ENCODE measurements at places on chromosomes 5 and 9.

DNA sequence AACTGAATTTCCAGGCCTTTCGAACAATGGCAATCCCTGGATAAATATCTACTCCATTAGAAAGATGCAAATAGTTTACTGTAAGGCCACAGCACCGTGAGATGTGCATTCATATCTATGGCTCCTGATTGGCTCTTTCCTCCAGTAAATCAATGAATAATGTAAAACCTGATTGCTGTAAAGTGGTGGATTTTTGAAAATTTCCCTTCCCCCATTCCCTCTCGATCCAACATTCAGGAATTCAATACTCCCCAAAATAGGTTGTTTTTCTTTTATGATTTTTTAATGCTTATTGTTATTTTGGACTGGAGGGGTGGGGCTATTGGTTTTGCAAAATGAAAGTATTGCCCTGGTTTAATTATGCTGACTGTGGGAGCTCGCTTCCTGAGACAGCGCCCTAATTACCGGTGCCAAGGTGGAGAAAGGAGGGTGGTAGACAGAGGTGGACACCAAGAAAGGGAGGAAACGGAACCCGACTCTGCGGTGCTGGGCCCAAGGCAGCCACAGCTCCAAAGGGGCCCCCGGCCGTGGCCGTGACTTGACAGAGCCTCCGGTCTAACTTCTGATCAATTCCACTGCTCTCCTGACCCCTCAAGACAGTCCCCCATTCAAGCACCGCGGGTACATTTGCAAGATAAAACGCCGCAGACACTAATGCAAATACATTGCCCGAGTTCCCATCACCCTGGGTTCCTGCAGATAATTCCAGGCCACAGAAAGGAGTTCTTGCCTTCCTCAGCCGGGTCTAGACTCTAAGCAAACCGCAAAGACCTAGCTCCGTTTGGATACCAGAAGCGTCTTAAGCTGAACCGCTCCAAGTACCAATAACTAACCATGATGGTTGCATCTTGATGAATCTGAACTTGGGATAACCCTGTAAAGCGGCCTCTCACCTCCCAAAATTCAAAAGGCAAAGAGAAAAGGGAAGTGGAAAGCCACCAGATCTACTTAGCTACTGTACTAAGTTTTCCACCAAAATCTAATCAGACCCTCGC is 211.2 kb downstream of the MEF2C start:
- DNase-seq: no peak

DNA sequence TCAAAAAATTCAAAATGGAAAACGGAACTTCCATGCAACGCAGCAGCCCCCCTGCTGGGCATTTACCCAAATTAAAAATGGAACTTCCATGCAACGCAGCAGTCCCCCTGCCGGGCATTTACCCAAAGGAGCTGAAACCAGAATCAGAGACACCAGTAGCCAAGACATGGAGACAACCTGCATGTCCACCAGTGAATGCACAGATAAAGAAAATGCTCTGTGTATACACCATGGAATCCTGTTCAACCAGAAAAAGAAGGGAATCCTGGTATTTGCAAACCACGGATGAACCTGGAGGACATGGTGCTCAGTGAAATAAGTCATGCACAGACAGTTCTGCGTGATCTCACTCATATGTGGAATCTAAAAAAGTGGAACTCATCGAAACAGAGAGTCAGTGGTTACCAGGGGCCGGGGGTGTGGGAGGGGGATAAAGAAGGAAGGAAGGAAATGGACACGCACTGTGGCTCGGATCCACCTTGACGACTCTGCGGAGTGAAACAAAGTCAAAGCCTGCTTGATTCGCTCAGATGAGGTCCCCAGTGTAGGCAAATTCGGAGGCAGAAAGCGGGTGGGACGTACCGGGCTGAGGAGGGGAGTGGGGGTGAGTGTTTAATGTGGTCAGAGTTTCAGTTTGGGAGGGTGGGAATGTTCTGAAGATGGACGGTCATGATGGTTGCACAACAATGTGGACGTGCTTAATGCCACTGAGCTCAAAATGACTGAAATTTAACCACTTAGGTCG is 40.2 kb upstream of the EXOC3 start:
- no peak for DNase-seq

DNA sequence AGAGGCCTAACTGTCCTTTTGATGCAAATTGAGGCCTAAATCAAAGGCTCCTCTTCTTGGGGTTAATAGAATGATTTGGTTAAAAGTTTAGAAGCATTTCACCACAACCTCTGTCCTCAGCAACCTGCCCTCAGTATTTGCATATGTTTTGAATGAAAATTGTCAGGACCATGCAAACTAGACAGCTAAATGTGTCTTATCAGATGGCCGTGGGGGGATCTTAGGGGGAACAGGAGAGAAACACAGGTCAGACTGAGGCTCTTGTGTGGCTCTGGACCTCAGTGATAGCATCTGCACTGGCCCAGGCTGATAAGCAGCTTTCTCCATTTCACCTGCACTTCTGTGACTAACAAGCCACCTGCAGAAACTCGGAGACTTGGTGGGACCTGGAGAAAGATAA is 49.0 kb downstream of the FOXI1 start:
- DNase-seq: no peak

DNA sequence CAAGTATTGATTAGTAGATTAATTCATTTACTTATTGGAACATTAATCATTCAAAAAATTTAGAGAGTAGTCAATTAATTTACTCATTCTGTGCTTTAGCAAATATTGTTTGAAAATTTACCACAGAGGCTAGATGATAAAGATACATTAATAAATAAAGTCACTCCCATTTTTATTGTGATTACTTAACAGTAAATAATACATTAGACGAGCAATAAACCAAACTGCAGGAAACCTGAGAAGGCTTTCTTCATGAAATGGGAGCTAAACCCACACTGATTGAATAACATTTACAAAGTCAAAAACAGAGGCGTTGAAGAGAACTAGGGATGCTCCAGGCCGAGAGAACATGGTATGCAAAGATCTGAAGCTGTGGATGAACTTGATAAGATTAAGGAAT is 38.8 kb upstream of the PRDM9 start:
- no peak for DNase-seq

GRCh38 chr9:33661176-33661575 is 134.2 kb upstream of the PRSS3 start:
- no peak for DNase-seq

- DNase-seq: no peak
Observed at GRCh38 chr5:149550594-149551226, 529 bp downstream of the CSNK1A1 start.

DNA sequence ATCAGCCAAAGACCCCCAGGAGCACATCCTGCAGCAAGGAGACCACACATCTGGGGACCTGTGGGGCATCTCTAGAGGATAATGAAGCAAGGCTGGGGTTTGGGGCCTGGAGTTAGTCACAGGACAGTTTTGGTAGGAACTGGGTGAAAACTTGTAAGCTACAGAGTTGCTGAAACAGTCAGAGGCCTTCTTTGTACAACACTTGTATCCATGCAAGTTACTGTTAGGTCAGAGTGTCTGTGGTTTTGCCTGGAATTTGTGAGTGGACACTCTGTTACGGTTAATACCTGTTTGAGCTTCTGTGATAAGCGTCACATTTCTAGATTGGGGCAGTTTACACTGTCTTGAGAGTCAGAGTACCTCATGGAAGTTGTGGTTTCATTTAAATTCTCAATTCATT is 22.6 kb upstream of the ASPN start:
- no peak for DNase-seq

- no peak for DNase-seq
Observed at GRCh38 chr5:178126556-178126955, 4.3 kb upstream of the RMND5B start.

- DNase-seq: no peak
Observed at GRCh38 chr5:143244000-143244736, 159.3 kb downstream of the NR3C1 start.

DNA sequence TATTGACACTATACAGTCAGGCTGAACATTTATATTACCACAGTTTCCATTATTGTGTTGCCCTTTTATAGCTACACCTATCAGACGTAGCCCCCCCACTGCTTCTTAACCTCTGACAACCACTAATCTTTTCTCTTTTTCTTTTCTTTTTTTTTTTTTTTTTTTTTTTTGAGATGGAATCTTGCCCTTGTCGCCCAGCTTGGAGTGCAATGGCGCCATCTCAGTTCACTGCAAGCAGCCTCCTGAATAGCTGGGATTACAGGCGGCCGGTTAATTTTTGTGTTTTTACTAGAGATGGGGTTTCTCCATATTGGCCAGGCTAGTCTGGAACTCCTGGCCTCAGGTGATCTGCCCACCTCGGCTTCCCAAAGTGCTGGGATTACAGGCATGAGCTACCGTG is 75.4 kb downstream of the UHRF2 start:
- DNase-seq: no peak

DNA sequence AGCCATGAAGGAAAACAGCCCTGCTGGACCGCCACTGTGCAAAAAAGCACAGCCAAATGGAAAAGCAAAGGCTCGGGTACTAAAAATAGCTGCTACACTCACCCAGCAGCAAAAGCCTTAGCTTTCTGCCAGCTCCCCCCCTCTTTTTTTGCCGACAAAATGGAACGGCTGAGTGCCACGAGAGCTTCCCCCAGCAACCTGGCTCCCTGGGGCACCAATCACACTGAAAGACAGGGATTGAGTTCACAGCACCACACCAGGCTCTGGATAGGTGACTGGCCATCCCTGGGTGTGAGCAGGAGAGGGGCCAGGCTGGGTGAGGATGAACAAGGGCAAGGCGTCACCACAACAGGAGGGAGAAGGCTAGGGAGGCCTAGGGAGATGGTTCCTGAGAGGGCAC is 66.7 kb downstream of the SIL1 start:
- DNase-seq: peak; percentile 40

DNA sequence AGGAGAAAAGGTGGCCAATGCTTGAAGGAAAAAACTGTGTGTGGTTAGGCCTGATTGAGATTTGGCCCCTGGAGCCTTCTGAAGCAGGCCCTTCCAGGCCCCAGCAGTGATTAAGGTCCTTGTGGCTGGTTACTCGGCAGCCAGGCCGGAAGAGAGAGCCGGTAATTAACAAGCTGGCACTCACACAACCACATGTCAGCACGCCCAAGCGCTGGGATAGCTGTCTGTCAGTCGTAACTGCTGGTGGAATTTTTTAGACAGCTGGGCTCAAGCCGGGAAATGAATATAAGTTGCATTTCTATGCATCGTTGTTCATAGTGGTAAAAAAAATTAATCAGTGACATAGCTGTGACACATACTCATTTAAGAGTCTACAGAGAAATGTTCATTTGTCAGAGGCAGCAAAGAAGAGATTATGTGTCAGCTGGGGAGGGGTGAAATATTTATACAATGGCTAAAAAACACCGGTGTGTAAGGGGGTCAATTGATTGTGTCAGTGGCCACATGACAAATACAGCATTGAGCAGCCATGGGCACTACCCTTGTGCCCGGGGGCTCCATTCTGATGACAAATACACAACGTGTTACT is 13.7 kb upstream of the ARAP3 start:
- DNase-seq: peak; percentile 53

DNA sequence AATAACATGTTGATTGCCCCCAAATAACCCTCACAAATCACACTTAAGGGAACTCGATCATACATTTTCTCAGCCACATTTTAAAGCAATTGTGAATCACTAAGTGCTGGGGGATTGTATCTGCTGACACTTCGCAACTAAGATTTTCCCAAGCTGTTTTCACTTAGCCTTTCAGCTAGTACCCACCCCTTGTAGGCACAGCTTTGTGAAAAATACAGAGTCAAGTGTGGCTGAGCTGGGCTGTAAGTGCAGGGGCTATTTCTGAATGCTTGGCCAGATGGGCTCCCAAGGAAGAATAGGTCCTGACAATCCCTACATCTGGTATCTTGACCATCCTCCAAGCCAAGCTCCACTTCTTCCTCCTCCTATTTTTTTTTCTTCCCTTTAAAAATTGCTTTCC is 289.2 kb upstream of the NMUR2 start:
- DNase-seq: no peak

DNA sequence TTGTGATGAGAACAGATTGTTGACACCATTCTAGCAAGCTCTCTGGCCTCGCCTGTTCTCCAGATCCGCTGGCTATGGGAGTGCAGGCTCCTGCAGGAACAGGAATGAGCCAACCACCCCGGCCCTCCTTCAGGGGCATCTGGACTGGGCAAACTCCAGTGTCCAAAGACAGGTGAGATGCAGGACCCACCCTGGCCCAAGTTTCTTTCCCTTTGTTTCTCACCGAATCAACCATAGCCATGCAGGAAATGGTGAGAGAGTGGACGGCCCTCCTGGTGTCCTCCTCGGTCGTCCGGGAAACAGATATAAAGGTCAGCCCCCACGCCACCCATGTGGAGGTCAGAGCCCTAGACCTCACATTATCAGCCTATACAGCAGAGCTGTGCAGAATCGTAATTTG is 108.6 kb upstream of the IRX2 start:
- DNase-seq: no peak

DNA sequence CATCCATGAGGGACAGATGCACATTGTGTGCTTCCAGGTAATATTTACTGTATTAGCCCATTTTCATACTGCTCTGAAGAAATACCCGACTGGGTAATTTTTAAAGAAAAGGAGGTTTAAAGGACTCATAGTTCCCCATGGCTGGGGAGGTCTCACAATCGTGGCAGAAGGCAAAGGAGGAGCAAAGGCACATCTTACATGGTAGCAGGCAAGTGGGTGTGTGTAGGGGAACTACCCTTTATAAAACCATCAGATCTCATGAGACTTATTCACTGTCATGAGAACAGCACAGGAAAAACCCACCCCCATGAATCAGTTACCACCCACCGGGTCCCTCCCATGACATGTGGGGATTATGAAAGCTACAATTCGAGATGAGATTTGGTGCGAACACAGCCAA is 148.8 kb upstream of the FBXL17 start:
- DNase-seq: no peak

DNA sequence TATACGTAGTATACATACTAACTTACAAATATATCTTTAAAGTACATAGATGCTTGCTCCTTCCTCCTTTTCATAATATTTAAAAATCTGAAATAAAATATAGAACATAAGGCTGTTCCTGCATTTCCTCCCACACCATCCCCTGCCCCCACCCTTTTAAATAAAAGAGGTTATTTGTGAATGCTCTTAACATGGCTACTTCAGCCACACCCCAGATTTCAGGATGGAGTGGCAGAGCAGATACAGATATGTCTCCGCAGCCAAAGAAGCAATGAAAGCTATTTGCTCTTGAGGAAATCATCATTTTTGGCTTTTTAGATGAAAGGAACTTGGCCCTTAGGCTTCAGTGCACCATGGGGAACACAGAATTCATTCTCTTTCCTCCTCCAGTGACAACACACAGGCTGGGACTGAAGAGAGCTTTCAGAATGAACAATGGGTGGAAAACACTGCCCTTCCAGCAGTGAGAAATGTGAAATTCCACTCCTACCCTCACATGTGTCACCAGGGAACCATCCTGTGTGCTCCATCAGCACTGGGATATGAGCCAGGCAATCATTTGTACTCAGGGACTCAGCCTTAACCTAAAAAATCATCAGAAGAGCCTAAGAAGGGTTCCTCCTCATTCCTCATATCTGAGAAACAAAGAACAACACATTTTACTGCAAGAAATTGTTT is 134.3 kb downstream of the PPP2R2B start:
- DNase-seq: no peak

- DNase-seq: peak; percentile 80
Observed at GRCh38 chr5:42992088-42992879, 47.8 kb downstream of the ANXA2R start.
